ENCODE measurements at places on chromosomes 6 and 20.

DNA sequence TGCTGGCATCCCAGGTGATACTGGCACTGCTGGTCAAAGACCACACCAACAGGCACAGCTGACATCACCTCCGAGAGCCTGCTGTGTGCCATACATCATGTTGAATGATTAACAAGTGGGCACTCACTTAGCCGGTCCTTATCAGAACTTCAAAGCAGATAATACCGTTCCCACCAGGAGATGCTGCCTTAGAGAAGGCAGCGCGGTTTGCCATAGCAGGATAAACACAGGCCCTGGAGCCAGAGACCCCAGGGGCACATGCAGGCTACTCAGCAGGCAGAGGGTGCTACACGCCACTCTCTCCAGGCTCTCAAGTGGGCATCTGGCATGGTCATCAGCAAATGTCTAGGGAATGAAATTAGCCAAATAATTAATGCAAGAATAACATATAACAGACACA, 86.5 kb upstream of the CST7 start:
- no peak overlapping the region for H3K4me3 ChIP-seq
- no peaks in the 10 kb centered on the region for H3K4me1 ChIP-seq
- H3K36me3 ChIP-seq = no peaks in the 10 kb centered on the region

GRCh38 chr6:4516206-4516605, 260.0 kb upstream of the CDYL start:
- peaks cover 6% of the 10 kb centered on the region for H3K4me1 ChIP-seq
- no peak for DNase-seq
- no peak overlapping the region for H3K4me3 ChIP-seq
- no peak overlapping the region for H3K27ac ChIP-seq

DNA sequence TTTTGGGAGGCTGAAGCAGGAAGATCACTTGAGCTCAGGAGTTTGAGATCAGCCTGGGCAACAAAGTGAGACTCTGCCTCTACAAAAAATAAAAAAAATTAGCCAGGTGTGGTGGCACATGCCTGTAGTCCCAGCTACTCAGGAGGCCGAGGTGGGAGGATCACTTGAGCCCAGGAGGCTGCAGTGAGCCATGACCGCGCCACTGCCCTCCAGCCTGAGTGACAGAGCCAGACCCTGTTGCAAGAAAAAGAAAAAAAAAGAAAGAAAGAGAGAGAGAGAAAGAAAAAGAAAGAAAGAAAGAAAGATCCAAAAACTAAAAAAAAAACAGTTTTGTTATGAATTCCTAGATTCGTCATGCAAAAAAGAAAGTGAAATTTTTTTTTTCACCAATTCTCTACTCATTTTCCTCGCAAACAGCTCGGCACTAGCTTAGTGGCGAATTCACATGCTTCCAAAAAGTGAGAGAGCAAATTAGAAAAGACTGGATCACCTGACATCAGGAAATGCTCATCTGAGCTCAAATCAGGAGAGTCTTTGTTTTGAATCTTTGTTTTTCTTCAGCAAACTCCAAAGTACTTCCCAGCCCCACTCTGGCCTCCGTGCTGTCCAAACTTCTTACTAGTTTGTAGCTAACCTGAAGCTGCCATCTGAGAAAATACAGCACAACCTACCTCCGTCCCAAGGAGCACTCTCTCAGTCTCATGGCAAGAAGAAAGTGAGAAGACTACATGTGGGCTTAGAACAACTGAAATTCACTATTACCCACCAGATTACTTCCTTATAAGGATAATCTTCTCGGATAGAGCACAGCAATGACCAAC, 27.0 kb downstream of the IPCEF1 start:
- H3K36me3 ChIP-seq = peaks cover 3% of the 10 kb centered on the region
- H3K27me3 ChIP-seq = no peaks in the 10 kb centered on the region
- H3K4me1 ChIP-seq = peaks cover 11% of the 10 kb centered on the region
- no peak for DNase-seq

DNA sequence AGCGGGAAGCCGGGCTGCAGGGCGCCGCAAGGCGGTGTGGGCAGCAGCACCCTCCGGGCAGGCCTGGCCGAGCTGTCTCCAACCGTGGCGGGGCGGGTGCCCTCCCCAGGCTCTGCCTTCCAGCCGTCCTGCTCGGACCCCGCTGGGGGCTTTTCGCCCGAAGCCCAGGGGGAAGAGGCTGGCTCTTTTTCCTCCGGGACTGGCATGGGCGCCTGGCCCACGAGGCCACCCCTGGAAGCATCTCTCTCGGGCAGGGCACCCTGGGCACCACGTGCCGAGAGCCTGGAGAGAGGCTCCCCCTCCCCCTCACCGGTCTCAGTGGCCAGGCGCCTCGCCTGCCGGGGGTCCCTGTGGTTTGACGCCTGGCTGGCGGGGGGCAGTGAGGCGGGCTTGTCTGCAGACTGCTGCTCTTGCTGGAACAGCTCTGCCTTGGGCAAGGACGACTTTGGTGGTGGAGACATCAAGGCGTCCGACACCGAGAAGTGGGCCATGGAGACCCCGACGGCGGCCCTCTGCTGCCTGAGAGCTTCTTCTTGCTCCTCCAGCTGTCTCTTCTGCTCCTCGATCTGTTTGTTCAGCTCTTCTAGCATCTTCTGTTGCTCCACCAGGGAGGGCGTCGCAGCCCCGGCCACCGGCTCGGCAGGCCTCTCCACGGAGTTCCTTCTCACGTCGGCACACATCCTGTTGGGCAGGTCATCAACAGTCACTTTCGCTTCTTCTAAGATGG, 19.5 kb upstream of the TCFL5 start:
- H3K36me3 ChIP-seq = peaks cover 10% of the 10 kb centered on the region
- H3K4me3 ChIP-seq = no peak overlapping the region
- no peak overlapping the region for H3K27ac ChIP-seq
- H3K27me3 ChIP-seq = no peaks in the 10 kb centered on the region
- no peak for DNase-seq
- peaks cover under 1% of the 10 kb centered on the region for H3K4me1 ChIP-seq

- H3K27ac ChIP-seq = no peak overlapping the region
- peaks cover 56% of the 10 kb centered on the region for H3K27me3 ChIP-seq
- no peak overlapping the region for H3K4me3 ChIP-seq
These were observed 11.7 kb upstream of the HCK start for GRCh38 chr20:32040142-32040953.

GRCh38 chr6:116557893-116558292, 4.3 kb downstream of the CALHM4 start:
- peak overlapping the region; percentile 84 for H3K27ac ChIP-seq
- DNase-seq = no peak
- no peak overlapping the region for H3K4me3 ChIP-seq
- H3K4me1 ChIP-seq = peaks cover 46% of the 10 kb centered on the region
- H3K36me3 ChIP-seq = no peaks in the 10 kb centered on the region

DNA sequence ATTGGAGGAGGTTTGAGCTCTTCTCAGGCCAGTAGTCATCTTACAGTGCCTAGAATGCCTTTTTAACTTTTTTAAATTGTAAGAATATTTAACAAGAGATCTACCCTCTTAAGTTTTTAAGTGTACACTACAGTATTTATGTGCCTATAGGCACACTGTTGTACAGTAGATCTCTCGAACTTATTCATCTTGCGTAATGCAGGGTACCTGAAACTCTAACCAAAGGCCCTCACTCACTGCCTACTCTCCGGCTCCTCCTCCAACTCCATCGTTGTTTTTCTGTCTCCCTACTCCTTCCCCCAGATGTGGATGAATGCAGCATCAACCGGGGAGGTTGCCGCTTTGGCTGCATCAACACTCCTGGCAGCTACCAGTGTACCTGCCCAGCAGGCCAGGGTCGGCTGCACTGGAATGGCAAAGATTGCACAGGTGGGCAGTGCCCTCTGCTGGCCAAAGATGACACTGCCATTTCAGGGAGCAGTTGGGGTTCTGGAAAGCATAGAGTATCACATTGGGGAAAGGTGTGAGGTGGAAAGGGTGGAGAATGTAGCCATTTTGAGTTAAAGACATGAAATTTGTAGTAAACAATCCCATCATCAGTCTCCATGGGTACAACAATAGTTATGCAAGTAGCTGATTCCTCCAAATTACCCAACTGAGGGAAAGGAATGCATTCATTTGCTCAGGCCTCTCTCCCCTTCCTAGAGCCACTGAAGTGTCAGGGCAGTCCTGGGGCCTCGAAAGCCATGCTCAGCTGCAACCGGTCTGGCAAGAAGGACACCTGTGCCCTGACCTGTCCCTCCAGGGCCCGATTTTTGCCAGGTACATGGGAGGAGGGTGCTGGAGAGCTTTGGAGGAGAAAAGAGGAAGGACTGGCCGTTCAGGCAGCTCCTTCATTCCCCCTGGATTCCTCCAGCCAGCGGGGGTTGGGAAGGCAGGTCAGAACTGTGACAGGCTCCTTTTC, 18.4 kb upstream of the ZNF76 start:
- H3K4me1 ChIP-seq = peaks cover 35% of the 10 kb centered on the region
- no peak overlapping the region for H3K4me3 ChIP-seq
- peaks cover 14% of the 10 kb centered on the region for H3K36me3 ChIP-seq
- H3K27ac ChIP-seq = peak overlapping the region; percentile 71

- no peaks in the 10 kb centered on the region for H3K36me3 ChIP-seq
- peaks cover 21% of the 10 kb centered on the region for H3K4me1 ChIP-seq
These were observed 86.5 kb downstream of the RPS12 start for GRCh38 chr6:132900849-132901248.

- no peak overlapping the region for H3K27ac ChIP-seq
- H3K4me1 ChIP-seq = no peaks in the 10 kb centered on the region
- no peak overlapping the region for H3K4me3 ChIP-seq
These were observed 271.5 kb downstream of the FOXA2 start for GRCh38 chr20:22312744-22313346.

GRCh38 chr6:141482796-141483597, 649.7 kb upstream of the GJE1 start:
- no peak for DNase-seq
- H3K36me3 ChIP-seq = no peaks in the 10 kb centered on the region
- no peak overlapping the region for H3K27ac ChIP-seq
- H3K4me3 ChIP-seq = no peak overlapping the region
- H3K27me3 ChIP-seq = no peaks in the 10 kb centered on the region

- peak overlapping the region; percentile 65 for H3K27ac ChIP-seq
- peaks cover 43% of the 10 kb centered on the region for H3K4me1 ChIP-seq
- H3K36me3 ChIP-seq = no peaks in the 10 kb centered on the region
- no peak overlapping the region for H3K4me3 ChIP-seq
These were observed 664.7 kb downstream of the RFPL4B start for GRCh38 chr6:113011801-113012200.

DNA sequence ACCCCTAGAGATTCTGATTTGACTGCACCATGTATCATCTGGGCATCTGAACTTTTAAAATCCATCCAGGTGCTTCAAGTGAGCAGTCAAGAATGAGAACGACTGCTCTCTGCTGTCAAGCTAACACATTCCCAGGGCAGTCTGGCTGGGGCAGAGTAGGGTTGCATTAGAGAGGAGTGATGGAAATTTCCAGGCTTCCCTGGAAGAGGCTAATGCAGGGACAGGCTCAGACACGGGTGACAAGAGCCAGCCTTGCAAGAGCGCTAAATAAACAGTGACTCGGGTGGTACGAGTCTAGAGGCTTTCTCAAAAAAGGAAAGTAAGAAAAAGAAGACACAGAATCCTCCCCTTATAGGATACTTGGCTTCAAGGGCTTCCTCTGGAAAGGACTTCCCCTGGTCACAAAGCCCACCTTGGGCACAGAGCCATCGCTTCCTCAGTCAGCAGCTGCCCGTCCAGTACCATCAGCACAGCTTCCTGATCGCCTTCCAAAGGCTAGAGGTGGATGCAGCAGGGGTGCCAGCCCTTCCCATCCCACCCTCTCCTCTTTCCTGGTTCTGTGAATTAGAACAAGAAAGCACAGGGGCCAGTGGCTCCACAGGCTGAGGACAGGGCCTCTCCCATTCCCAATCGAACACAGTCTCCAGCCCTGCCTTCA, 177.4 kb upstream of the RREB1 start:
- H3K4me3 ChIP-seq = no peak overlapping the region
- no peaks in the 10 kb centered on the region for H3K27me3 ChIP-seq
- no peak for DNase-seq

GRCh38 chr6:36676141-36677058, 2.1 kb upstream of the CDKN1A start:
- H3K27ac ChIP-seq = peak overlapping the region; percentile 89
- no peak for DNase-seq
- no peaks in the 10 kb centered on the region for H3K36me3 ChIP-seq
- peaks cover 11% of the 10 kb centered on the region for H3K27me3 ChIP-seq
- H3K4me3 ChIP-seq = peak overlapping the region; percentile 20
- H3K4me1 ChIP-seq = peaks cover 39% of the 10 kb centered on the region

DNA sequence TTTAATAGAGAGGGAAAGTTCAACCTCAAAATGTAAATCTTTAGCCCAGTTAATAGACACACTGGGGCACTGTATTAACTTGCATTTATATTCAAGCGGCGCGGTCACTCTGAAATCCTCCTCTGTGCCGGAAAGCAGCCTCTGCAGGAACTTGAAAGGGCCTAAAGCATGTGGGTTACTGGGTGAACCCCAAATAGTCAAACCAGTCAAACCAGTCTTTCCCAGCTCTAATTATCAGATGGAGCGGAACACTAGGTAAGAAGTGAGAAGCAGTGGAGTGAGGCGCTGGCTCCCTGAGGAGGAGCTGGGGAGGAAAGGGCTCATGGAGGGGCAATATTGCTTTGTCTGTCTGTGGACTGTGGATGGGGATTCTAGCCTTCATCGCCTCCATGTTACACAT, 531.3 kb downstream of the QKI start:
- peaks cover 3% of the 10 kb centered on the region for H3K27me3 ChIP-seq
- no peaks in the 10 kb centered on the region for H3K36me3 ChIP-seq
- H3K27ac ChIP-seq = no peak overlapping the region
- no peak for DNase-seq
- H3K4me1 ChIP-seq = peaks cover 52% of the 10 kb centered on the region

DNA sequence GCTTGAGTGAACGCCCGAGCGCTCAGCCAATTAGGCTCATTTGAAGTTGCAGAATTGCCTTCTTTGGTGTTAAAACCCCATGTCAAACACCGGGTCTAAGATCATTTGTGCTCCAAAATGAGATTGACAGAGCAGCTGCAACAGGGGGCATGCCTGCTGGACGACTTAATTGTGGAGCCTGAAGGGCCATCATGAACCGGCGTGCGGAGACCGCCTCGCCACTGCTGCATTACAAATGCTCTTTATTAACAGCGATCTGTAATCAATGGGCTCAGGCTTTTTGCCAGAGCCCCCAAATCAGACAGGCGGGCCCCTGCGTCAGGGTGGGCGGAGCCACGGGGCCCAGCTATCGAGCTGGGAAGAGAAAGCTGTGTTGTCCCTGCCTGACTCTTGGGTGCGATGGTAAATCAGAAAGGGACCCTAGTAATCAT, 183.2 kb downstream of the SIM1 start:
- H3K27ac ChIP-seq = no peak overlapping the region
- DNase-seq = no peak
- H3K4me1 ChIP-seq = no peaks in the 10 kb centered on the region
- H3K36me3 ChIP-seq = no peaks in the 10 kb centered on the region
- peaks cover 4% of the 10 kb centered on the region for H3K27me3 ChIP-seq

DNA sequence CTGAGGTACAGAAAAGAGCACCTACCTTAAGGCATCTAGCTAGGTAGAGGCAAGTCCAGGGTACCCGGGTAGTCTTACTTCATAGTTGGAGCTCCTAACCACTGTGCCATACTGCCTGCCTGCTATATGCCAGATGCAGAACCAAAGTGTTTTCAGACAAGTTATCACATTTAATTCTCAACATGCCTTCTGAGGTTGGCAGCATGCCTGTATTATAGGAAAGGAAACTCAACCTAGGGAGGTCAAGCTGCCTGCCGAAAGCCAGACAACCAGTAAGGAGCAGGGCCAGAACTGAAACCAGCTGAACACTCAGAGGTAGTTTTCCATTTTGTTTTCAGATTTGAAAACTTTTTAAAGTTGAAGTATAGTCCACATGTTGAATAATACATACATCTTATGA, 5.4 kb downstream of the CTNNBL1 start:
- peaks cover 13% of the 10 kb centered on the region for H3K4me1 ChIP-seq
- no peak for DNase-seq
- no peaks in the 10 kb centered on the region for H3K36me3 ChIP-seq
- H3K4me3 ChIP-seq = no peak overlapping the region
- no peaks in the 10 kb centered on the region for H3K27me3 ChIP-seq
- no peak overlapping the region for H3K27ac ChIP-seq
